ENCODE measurements at places on chromosomes 1 and 21.

- no peak for DNase-seq
Measured at GRCh38 chr1:114901814-114902213, 47.2 kb downstream of the SYCP1 start.

- no peak for DNase-seq
Measured at GRCh38 chr1:165445388-165445787, 462 bp upstream of the RXRG start.

DNA sequence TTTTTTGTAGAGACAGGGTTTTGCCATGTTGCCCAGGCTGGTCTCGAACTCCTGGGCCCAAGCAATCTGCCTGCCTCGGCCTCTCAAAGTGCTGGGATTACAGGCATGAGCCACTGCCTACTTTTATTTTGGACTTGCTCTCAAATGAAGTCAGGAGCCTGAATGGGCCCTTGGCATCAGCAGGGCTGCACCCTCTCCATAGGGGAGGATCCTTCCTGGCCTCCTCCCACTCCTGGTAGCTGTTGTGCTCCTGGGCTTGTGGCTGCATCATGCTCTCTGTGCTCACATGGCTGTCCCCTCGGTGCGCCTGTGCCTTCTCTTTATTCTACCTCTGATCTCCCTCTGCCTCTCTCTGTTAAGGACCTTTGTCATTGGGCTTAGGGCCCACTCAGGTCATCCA is 46.4 kb upstream of the DISP3 start:
- no peak for DNase-seq

DNA sequence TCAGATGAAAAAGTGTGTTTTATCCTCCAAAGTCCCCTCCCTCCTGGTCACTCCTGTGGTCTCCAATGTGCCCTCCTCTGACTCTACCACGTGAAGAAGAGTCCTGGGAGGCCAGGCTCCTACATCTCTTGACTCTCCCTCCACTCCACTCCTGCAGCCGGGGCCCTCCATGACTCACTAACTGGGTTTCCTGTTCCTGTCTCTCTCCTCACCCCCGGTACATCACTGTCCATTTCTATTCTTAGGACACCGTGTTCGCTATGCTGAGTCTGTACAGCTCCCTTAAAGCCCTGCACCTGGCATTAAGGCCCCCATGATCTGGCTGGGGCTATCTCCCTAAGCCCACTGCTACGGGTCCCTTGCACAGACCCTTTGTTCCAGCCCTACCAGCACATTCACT is 93.4 kb downstream of the BCAR3 start:
- DNase-seq = no peak

- no peak for DNase-seq
Measured at GRCh38 chr1:21435646-21436487, 4.1 kb upstream of the NBPF3 start.

- DNase-seq = no peak
Measured at GRCh38 chr1:98468111-98468717, 193.3 kb upstream of the SNX7 start.

DNA sequence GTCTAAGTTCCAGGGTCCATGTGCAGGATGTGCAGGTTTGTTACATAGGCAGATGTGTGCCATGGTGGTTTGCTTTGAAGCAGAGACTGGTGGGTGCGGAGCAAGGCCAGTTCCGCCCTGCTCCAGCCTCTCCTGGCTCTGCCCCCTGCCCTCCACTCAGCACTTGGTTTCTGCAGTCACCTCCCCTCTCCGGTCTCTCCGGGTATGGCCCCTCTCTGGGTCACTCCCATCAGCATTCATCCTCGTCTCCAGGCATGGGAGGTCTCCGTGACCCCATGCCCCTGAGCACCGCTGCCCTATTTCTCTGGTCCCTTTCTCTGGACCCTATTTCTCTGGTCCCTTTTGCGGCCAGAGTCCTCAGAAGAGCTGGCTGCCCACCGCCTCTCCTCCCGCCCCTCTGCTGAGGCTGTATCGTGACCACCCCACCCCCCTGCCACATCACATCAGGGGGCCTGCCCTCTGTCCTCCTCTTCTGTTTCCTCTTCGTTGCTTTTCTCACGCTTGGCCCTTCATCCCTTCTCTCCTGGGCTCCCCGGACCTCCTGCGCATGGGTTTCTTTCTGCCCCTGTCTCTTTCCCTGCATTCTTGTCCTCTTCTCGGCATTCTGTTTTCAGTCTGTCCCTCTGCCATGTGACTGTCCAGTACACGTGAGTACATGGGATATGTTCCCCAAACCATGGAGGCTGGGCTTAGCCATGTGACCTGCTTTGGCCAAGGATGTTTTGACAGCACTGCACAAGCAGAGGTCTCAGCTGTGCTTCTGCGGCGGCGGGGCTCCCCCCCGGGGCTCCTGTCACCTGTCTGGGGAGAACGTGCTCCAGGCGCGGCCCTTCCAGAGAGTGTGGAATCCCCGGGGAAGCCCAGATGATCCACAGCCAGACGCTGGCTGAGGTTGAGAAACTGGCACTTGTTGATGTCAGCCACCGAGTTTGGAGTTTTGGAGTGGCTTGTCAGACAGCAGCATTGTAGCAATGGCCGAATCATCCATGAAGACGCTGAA is 54.4 kb upstream of the C1orf174 start:
- no peak for DNase-seq

GRCh38 chr1:228313536-228314277 is 92.9 kb downstream of the TRIM11 start:
- no peak for DNase-seq

DNA sequence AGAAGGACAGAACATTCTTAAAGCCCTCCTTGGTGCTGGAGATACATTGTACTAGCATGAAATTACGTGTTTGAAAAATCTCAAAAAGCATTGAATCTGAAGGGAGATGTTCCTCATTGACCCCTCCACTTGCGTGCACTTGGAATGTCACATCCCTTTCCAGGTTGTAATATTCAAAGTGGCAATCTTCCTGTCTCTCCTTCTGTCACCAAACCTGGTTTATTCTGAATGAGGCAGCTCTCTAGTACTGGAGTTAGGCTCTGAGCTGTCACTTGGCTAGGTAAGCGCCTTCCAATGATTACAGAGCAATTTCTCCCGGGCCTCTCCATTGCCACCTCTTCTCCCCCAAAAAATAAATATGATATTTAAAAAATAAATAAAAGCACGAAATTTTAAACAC is 855 bp downstream of the DSCAM start:
- no peak for DNase-seq

DNA sequence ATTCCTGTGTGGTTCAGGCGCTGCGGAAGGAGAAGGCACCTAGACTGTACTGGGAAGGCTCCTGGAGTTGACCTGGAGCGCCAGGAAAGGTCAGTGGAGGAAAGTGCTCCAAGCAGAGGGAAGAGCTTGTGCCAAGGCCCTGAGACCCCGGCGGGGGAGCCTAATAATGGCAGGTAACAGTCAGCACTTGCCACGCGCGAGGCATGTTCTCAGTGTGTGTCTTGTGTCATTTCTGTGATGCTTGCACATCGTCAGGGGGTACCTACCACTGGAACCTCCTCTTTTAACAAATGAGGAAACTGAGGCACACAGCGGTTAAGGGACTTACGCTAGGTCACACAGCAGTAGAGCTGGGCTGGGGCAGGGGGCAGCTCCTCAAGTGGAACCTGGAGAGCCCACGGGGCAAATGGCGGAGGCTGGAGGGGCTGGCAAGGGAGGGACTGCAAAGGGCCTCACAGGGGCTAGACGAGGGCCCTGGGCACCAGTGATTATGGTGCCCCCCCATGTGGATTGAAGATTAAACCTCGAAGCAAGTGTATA is 976 bp upstream of the BMP8B start:
- no peak for DNase-seq

GRCh38 chr1:209590405-209590804 is 6.9 kb downstream of the CAMK1G start:
- no peak for DNase-seq

DNA sequence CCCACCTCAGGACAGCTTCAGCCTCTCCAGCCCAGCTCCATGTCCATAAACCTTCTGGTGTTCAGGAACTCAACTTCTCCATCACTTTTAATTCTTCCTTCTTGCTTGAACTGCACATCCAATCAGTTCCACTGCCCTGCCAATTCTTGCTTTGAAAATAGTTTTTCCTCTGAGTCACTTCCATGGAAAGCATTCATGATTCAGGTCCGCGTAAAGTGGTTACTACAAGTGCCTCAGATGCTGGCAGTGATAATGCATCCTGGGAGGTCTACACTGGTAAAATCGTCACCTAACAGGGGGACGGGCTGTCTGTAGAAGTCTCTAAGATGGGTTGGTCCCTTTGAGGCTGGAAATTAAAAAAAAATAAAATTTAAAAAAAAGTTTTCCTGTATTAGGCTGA is 25.9 kb upstream of the RCAN1 start:
- DNase-seq = no peak

- DNase-seq = no peak
Measured at GRCh38 chr1:162009501-162010174, 14.0 kb downstream of the OLFML2B start.

DNA sequence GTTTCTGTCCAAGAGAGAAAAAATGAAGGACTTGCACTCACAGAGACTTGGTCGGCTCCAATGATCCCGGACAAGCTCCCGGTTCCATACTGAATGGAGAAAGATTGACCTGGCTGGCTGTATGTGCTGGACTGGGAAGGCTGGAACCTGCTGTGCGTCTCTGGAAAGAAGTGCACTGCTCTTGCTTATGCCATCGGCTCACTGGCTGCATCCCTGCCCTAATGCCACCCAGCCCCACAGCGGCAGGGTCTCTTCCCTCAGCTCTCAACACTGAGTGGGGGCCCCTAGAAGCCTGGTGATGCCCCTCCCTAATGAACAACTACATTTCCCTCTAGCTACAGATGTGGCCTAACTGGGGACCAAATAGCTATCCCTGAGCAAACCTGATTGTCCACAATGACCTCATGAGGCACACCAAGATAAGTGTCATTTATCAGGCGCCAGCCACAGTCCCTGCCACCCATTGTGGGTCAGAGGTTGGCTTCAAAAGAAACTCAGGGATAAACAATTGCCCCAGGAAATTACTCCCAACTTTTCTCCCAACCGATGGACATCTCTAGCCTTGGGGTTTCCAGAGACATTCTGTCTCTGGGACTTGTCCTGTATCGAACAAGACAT is 2.6 kb downstream of the CTSE start:
- DNase-seq = no peak

- no peak for DNase-seq
Measured at GRCh38 chr1:31501505-31501904, 74.8 kb upstream of the TINAGL1 start.

DNA sequence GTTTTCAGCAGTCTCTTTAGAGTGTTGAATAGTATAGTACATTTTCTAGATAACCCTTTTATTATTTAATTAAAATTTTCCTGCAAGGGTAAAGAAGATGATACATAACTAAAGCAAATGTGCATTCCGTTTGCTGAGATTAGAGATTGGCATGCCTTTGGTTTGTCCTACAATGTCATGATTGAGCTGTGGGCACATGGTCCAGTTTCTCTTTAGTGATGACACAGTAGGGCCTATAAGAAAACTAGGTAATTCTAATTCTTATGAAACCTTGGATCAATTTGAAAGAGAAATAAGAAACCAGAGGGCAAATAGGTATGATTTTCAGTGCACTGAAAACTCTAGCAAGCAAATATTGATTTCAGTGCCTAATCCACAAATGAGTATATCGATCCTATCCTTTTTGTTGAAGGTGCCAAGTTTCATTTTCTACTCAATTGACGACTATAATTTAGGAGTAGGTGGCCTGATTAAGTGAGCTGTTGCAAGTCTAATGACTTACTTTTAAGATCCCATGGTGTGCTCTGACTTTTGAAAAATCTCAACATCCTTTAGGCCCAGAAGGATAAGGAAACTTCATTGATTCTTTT is 128.0 kb upstream of the KCNK1 start:
- no peak for DNase-seq

DNA sequence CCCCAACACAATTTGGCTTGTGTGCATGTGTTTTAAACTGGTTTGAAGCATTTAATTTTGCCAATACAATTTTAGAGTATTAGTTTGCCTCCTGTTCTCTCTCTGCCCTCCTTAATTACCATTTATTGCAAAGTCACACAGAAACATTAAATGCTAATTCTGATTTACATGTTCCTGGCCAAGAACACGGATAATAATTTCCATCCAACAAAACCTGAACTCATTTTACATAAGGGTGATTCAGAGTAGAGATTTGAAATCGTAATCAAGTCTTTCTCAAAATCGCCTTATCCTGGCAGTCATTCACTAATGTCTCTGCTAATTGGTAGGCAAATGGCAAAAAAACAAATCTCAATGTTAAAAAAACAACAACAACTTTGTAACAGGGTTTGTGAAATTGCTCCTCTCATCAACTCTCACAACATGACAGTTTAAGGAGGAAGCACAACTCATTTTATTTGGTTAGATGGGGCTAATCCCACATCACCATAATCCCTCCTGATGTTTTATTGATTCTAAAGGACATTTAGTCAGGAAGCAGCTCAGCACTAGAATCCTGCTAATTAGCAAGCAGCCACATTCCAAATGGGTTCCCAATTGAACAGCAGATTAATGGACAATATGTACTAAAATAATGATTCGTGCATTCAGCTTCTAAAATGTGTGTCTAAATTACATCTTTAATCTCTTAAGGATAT is 55.9 kb downstream of the C1orf87 start:
- no peak for DNase-seq

GRCh38 chr1:5729636-5730145 is 262.5 kb downstream of the NPHP4 start:
- DNase-seq = no peak

- no peak for DNase-seq
Measured at GRCh38 chr1:215825056-215825455, 258.0 kb downstream of the KCTD3 start.

GRCh38 chr21:39867198-39867650 is at the start of gene PCP4:
Gene PCP4, plus strand, starts transcription at chr21:39867438. Its CDS starts 64 bp downstream, at chr21:39867502.
- no peak for DNase-seq

- no peak for DNase-seq
Measured at GRCh38 chr1:69662321-69662720, 94.6 kb downstream of the LRRC7 start.

- DNase-seq = no peak
Measured at GRCh38 chr1:35725596-35725995, 6.9 kb upstream of the C1orf216 start.

DNA sequence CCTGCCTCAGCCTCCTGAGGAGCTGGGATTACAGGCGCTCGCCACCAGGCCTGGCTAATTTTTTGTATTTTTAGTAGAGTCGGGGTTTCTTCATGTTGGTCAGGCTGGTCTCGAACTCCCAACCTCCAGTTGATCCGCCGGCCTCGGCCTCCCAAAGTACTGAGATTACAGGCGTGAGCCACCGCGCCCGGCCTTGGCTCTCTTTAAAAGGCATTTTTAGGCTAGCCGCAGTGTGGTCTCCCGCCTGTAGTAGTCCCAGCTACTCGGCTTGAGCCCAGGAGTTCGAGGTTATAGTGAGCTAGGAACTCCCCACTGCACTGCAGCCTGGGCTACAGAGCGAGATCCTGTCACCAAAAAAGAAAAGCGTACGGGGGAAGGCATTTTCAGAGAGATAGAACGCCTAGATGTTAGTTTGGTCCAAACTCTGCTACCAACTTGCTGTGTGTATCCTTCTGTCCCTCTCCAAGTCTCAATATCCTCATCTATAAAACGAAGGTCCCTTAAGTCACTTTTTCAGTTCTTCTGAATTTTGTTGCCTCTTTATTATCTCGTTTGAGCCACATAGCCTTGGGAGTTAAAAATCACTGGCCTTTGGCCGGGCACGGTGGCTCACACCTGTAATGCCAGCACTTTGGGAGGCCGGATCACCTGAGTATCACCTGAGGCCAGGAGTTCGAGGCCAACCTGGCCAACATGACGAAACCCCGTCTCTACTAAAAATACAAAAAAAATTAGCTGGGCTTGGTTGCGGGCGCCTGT is 734 bp downstream of the MED18 start:
- peak; percentile 9 for DNase-seq

GRCh38 chr1:173210283-173210682 is 3.2 kb upstream of the TNFSF4 start:
- no peak for DNase-seq
